Progenitor cell of endocrine pancreas (in vitro differentiated cells): ENCODE measurements at places on chromosomes 12 and 14. TPM values are rescaled to one million over a fixed set of nuclear protein-coding genes. Genes with fewer than 3 reads are reported as not detected.

SMIM41 gene
- not detected in 2 replicates for total RNA-seq

- no peak for DNase-seq
These were observed 56.9 kb downstream of the IGF1 start for GRCh38 chr12:102423462-102423861.

DNA sequence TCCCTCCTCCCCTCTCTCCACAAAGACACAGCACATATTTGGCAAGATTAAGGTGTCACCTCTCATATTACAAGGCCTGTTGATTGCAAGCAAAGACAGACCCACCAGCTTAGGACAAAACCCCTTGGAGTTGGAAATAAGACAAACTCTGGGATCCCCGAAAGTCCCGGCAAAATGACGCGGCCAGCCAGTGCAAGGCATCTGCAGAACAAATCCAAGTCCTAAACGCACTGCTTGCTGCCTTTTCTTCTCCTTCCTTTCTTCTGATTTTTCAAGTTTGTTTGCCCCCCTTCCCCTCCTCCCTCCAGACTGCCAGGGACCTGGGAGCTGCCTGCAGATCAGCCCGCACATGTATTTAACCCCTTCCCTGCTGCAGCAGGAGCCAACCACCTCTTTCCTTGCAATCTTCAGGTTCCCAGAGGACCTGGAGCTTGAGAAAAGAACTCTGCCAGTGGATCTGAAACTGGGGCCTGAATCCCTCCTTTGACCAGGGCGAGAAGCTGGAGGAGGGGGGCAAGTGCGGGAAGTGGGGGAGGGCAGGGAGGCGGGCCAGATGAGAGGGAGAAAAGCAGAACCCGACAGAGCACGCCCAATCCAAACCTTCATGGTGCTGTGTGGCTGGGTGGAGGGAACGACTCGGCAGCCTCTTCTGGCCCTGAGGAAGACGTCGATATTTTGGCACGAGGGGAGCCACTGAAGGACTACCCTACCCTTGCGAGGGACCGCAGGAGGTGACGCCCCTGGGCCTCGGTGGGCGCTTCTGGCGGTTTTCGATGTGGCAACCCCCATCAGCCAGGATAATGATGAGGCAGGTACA lies 2.0 kb upstream of the NTF3 start:
- no peak for DNase-seq

KRT5 gene
- not detected in 2 replicates for total RNA-seq

DNA sequence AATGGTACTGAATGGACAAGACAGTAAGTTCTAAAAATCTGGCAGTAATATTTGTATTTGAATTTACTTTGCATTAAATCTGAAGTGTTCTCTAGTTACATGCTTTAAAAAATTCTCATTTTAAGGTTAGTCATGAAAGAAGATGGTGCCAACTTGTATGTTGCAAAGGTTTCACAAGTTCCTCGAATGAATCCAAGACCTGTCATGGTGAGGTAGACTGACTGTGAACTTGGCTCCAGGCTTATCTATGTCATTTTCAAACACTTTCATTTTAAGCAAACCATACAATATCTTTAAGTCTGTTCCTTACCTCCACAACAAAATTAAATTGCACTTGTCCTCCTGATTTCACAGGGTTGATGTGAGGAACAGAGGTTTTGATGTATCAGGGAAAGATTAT lies 23.4 kb downstream of the CLEC2D start:
- DNase-seq = no peak

BMP4 gene
- 2.7 and 7.5 TPM in 2 replicates for total RNA-seq

DNA sequence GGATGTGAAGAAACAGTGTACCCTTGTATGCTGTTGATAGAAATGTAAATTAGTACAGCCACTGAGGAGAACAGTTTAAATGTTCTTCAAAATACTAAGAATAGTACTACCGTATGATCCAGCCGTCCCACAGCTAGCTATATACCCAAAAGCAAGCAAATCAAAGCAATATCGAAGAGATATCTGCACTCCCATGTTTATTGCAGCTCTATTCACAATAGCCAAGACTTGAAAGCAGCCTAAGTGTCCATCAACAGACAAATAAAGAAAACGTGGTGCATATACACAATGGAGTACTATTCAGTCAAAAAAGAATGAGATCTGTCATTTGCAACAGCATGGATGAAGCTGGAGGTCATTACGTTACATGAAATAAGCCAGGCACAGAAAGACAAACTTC lies 88.5 kb upstream of the SLC38A4 start:
- no peak for DNase-seq

- no peak for DNase-seq
These were observed 479.8 kb downstream of the FUT8 start for GRCh38 chr14:65892315-65892714.

DNA sequence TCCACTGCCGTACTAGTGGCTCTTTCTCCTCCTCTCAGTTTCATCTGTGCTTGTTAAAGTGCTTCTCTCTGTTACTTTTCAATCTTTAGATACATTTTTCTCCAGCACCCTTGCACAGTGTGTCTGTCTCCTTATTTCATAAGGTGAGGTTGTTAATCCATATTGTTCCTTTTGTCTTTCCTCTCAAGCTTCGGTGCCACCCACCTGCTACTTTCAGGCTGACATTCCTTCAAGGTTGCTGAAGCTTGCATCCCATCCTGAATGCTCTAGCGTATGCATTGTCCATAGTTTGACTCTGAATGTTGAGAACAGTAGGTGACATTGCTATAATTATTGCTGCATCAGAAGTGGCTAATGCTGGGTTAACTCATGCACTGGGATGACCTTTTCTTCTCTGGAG lies 20.6 kb downstream of the TUNAR start:
- DNase-seq = no peak

TROAP gene
- 44.7 and 44.9 TPM in 2 replicates for total RNA-seq

DNA sequence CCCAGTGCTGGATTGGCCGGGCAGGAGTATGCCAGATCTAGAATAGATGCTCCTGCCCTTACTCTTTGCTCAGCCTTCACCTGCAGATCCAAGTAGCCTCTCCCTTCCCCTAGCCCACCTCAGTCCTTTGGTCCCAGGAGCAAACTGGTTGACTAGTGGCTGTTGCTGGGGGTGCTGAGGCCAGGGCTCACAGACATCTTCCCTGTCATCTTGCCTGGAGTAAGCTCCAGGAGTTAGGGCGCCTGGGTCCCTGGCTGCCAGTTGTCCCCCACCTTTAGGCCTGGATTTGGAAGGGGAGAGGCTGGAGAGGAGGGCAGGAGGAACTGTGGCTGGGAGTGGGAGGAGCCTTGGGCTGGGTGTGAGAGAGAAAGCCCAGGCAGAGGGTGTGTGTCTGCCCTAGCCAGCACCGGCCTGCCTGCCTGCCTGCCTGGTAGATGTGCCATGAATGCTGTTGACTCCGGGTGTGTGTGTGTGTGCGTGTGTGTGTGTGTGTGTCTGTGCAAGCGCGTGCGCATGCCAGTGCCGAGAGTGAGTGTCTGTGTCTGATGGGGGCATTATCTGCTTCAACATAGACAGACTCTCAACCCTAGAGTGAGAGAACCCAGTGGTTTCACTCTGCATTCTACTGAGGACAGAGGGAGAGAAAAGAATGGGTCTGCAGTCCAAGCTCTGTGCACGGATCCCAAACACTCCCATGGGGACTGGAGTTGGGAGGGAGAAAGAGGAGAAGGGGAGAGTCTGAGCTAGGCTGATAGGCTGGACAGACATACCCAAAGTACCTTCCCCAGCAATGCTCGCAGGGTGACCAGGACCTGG lies 845 bp upstream of the RARG start:
- DNase-seq = no peak

MYO1A gene
- 1.2 and 1.6 TPM in 2 replicates for total RNA-seq

- DNase-seq = no peak
These were observed 21.2 kb upstream of the CDCA4 start for GRCh38 chr14:105041841-105042765.

DNA sequence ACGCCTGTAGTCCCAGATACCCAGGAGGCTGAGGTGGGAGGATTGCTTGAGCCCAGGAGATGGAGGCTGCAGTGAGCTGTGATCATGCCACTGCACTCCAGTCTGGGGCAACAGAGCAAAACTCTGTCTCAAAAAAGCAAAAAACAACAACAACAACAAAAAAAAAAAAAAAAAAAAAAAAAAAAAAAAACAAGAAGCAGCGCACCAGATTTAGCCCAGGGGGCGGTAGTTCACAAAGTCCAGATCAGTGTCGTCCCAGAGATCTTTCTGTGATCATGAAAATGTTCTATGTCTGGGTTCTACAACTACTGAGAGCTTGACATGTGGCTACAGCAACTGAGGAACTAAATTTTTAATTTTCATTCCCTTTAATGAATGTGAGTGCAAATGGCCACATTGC lies 27.4 kb downstream of the OAS2 start:
- DNase-seq = no peak

GRCh38 chr12:72549184-72549583 lies 277.0 kb downstream of the TRHDE start:
- DNase-seq = no peak

GRCh38 chr12:116878567-116879508 lies 2.4 kb downstream of the HRK start:
- no peak for DNase-seq

RHEBL1 gene
- 0.72 and 0.75 TPM in 2 replicates for total RNA-seq

BCL7A gene
- total RNA-seq = 43.7 and 49.3 TPM in 2 replicates

- DNase-seq = no peak
These were observed 111.4 kb upstream of the TMEM132C start for GRCh38 chr12:128155571-128155970.

GRCh38 chr14:94555991-94556390 lies 5.3 kb upstream of the SERPINA4 start:
- no peak for DNase-seq

BHLHE41 gene
- 0.46 and 0.78 TPM in 2 replicates for total RNA-seq

DNA sequence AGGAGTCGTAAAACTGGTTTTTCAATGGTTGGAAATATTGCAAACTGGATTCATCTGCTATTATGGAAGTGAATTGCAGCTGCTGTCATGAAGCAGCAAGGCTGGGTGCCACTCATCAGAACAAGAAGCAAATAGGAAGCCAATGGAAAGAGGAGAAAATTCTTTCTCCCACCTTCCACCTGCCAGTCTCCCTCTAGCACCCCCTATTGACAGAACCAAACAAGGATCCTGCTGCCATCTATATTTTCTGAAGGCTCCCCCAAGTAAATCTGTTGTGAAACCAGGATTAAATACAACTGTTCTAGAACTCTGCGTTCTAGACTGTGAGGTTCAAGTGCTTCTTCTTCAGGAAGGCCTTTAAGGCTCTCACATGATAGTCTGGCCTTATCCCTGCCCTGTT lies 286.6 kb downstream of the AACS start:
- DNase-seq = no peak

TMEM63C gene
- 1.6 and 1.8 TPM in 2 replicates for total RNA-seq

DNA sequence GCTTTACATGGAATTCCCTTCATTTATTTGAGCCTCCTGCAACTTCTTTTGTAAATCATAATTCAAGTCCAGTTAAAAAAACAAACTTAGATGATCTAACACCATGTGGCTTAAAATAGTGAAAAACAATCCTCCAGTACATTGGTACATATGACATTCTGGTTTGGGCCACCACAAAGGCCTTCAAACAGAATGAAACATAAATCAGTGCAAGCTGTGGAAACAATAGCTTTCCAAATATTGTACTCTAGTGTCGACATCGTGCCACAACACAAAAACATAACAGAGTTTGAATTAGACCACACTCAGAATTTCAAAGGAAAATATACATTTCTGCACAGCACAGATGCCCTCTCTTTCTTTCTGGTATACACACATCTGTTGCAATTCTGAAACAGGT lies 751.3 kb downstream of the SLC6A15 start:
- no peak for DNase-seq

DNA sequence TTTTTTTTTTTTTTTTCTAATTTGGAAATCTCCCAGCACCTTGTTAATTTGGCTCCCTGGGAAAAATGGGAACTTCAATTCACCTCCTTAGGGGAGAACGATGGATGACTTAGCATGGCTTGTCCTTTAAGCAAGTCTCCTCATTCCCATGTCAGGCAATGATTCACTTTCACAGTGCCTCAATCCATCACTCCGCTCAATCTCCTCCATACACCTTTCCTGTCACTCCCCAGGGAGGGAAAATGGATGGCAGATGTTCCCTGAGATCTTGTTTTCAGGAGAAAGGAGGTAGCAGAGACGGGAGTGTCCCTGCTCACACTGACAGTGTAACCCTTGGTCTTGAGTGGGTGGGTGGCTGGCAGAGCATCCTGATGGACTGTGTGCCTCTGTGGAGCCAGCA lies 51.0 kb downstream of the SLC8A3 start:
- no peak for DNase-seq

DNA sequence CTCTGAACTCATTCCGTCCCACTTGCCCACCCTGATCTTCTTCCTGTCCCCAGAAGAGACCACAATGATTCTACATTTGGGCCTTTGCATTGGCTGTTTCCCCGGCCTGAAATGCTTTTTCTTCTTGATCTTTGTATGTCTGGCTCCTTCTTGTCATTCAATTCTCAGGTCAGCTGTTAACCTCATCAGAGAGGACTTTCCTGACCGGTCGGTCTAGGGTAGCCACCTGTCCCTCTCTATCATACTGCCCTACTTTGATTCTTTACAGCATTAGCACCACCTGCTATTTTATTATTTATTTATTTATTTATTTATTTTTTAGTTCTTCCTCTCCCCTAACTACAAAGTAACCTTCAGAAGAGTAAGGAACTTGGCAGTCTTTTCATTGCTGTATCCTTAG lies 84.3 kb downstream of the DYRK2 start:
- no peak for DNase-seq

ACOT6 gene
- not detected in 2 replicates for total RNA-seq

DNA sequence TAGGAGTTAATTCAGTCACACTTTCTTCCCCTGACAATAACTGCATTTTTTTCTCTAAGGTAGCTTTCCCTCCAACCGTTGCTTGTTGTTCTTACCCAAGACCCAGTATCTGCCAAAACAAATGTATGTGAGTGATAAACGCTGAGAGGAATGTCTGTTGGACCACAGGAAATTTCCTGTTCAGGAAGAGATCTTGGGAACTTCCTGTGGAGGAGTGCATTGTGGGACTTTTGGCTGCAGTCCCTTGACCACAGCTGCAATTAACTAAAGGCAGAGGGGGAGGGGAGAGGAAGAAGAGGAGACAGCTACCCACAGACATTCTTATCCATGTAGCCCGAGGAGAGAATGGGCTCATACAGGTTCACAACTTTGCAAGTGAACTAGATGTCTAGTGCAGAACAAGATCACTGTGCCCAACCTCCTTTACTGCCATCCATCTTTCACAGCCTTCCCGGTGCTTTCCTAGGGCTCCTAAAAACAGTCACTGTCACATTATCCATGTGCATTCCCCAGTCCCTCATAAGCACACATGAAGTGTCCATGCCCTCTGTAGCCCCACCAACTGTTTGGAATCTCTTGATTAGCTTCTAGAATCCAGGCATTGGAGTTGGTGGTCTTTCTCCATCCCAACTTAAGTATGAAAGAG lies 149.5 kb downstream of the ETV6 start:
- no peak for DNase-seq

KSR2 gene
- total RNA-seq = 1.8 TPM in 2 replicates

DNA sequence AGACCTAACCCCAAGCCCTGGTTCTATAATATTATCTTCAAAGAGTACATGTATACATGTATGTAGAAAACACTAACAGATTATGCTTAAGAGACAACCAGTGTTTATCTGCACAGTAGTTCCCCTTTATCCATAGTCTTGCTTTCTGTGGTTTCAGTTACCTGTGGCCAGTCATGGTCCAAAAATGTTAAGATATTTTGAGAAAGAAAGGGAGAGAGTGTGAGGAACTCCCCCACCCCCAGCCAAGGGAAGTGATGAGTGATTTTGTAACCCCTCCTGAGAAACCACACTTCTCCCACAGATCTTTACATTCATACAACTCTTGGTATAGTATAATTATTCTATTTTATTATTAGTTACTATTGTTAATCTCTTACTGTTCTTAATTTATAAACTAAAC lies 77.3 kb upstream of the CNTN1 start:
- DNase-seq = no peak

SLC38A4 gene
- 8.4 and 9.4 TPM in 2 replicates for total RNA-seq

RFX4 gene
- total RNA-seq = not detected in 2 replicates
